ENCODE measurements at places on chromosomes 6 and 20.
A peak's percentile ranks its signal among the peaks of the same experiment; 100 is the strongest.

DNA sequence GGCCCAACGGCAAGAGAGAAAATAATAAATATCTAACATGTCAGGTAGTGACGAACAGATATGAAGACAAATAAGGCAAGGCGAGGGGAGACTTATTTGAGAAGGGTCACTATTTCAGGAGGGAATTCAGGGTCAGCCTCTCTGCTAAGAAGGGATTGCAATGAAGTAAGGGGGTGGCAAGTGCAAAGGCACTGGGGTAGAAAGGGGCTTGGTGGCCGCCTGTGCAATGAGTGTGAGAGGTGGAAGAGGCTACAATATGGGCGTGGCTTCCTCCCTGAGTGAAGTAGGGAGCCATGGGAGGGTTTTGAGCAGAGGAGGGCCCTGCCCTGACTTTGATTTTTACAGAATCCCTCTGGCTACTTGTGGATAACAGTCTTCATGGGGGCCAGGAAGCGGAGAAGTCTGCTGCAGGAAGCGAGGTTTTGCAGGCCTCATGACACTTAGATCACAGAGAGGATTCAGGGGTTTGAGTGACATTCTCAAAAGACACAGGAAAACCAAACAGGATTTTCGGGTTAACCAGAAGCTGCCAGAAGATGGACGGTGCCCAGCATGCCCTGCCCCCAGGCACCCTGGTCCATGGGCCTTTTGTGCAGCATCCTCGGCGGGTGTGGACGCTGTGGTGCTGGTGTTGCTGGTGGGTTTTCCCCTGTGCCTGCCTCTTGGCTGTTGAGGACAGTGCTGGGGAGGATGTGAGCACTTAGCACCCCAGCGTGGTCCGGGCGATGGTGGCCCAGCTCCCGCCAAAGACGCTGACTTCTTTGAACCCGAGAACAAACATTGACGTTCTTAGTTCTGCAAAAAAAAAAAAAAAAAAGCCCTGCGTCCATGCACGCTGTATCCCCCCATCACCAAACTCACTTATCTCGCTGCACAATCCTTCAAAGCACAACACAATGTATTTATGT lies 124.2 kb upstream of the PTPN1 start:
- DNase-seq, result peak; percentile 27

DNA sequence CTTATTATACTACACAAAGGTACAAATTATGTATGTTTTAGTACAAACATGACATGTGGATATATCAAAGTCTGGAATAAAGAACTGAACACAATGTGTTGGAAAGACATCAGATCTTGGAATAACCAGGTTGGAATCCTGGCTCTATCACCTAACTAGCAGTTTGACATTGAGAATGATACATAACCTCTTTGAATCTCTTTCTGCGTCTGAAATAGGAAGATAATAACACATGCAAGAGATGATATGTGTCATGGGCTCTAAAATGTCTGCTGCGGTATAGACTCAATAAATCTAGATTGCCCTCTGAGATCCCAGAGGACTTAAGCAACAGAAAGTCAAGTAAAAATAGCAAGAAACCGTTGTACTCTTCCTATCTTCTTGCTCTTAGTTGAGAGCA lies 66.8 kb upstream of the CCN2 start:
- DNase-seq, result no peak

- DNase-seq, result no peak
Measured at GRCh38 chr6:149050160-149050559, 267.4 kb upstream of the TAB2 start.

DNA sequence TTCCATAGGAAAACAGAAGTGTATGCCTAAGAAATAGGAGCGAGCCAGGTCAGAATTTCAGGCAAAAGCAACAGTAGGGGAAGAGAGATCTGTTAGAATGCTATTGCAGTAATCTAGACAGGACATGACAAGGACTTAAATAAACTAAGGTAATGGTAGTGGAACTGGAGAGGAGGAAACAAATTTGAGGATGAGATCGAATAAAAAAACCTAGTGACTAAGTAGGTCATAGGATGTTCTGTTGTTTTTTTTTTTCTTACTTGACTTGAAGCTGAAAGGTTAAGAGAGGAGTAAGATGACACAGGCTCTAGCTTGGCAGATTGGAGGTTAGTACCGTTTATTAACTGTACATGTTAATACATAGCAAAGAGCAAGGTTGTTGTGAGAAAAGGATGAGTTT lies 28.6 kb downstream of the ORC3 start:
- DNase-seq, result no peak

DNA sequence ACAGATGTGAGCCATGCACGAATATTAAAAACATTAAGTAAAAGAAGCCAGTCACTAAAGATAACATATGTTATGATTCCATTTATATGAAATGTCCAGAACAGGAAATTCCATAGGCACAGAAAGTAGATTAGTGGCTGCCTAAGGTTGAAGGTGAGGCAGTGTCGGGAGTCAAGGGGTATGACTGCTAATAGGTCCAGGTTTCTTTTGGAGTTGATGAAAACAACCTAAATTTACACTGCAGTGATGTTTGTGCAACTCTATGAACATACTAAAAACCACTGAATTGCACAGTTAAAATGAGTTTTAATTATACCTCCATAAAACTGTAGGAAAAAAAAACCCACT lies 14.4 kb downstream of the SRPK1 start:
- DNase-seq, result no peak

DNA sequence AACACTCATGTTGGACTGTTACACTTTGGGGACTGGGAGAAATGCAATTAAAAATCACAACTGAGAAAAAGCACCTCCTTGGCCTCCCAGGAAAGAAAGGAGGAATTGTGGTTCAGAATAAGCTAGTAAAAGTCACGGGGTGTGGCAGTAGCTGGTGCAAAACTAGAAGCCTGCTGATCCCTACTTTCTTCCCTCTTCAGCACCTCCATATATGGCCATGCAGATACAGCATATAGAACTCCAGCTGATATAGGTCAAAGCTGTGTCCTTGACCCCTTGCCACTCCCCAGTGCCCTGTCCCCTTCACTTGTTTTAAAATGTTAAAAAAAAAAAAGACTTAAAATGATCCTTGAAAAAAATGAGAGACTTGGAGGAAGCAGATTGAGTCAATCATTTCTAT lies 5.5 kb upstream of the FLRT3 start:
- no peak for DNase-seq

DNA sequence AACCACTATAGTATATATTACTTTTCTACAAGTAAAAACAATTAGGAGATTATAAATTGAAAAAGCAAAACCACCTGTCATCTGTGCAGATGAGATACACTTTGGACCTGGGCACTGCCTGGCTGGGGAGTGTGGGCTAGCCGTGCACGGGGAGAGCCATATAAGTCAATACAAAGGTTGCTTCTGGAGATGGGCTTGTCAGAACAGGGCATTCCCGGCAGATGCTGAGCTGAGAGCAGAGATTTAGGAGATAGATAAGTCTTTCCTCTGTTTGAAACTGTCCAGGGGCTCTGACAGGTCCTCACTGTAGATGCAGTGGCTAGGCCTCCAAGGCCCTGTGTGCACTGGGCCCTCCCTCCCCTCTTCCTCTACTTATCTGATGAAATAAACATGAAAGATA lies 34.5 kb downstream of the CD164 start:
- no peak for DNase-seq

GRCh38 chr20:19473216-19473921 lies 260.9 kb downstream of the SLC24A3 start:
- no peak for DNase-seq

DNA sequence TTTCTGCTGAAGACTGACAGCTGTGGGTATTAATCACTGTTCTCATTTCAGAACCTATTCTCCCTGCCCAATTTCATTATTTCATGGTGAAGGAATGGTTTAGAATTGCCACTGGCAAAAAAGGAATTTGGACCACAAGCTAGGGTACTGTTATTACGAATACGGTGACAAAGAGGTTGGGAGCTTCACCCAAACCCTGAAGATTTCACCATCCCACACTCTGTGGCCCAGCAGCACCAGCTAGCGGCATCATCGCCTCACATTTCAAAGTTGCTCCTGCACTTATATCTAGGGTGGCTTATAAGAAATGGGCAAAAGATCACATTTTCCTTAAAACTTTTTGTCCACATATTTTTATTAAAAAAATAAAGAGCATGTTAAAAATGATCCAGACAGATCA lies 236.1 kb downstream of the SYNDIG1 start:
- no peak for DNase-seq

- no peak for DNase-seq
Measured at GRCh38 chr6:139080255-139080920, 51.8 kb downstream of the ABRACL start.

DNA sequence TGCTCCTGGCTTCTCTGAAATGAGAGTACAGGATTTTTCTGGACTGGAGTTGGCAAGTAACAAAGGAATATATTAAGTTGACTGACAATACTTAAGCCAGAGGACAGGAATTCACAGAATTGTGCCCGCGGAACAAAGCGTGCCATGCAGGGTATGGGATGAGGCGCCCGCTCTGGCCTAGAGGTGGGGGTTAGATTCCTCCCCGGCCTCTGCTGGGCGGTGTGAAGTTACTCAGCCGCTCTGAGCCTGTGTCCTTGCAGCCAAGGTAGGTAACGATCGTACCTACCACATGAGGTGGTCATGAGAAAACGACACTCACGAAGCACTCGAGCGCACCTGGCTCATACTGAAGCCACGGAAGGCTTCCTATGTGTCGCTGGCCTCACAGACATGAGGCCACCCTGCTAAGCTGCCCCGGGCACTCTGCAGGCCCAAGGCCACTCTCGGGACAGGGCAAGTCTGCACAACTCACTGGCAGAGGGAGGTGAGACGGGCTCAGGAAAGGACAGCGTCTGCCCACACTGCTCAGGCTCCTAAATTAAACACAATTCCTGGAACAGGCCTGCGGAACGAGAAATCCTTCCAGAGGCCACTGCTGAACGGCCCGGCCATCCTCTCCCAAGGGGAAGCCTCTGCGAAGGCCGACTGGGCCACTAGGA lies 70.8 kb downstream of the PSMG4 start:
- no peak for DNase-seq

DNA sequence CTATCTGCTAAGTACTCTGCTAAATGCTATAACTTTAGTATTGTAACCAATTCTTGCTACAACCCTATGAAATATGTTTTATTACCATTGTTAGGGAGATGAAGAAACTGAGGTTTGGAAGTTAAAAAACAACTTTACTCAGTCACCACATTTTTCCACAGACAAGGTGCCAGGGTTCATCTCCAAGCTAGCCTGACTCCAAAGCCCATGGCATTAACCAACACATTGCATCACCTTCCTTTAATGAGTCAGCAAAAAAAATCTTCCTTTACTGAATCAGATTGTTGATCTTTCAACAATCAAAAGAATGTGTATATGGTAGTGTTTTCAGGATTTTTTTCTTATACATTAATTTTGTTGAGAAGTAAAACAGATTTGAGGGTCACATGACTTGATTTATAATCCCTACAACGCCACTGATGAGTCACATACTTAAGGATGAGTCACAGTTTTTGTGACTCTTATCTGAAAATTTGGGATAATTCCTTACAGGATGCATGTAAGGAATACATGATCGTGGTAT lies 41.5 kb downstream of the MAN1A1 start:
- no peak for DNase-seq

DNA sequence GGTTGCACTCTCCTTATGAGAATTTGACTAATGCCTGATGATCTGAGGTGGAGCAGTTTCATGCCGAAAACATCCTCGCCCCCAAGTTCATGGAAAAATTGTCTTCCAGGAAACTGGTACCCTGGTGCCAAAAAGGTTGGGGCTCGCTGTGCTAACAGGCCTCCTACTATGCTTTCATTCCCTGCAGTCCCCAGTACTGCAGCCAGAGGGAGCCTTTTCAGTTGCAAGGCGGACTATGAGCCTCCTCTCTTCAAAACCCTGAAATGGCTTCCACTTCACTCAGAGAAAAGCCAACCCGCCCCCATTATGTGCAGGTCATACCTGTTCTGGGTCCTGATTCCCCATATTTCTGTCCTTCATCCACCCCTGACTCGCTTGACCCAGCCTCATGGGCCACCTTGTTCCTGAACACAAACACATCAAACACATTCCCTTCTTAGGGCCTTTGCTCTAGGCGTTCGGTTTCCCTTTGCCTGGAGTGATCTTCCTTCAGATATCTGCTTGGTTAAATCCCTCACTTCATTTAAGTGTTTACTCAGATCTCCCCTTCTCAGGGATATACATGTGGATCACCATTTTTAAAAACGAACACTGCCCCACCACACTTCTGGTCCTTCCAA lies 173.7 kb downstream of the PHACTR1 start:
- no peak for DNase-seq

- DNase-seq, result no peak
Measured at GRCh38 chr6:73521351-73521985, 636 bp upstream of the EEF1A1 start.

DNA sequence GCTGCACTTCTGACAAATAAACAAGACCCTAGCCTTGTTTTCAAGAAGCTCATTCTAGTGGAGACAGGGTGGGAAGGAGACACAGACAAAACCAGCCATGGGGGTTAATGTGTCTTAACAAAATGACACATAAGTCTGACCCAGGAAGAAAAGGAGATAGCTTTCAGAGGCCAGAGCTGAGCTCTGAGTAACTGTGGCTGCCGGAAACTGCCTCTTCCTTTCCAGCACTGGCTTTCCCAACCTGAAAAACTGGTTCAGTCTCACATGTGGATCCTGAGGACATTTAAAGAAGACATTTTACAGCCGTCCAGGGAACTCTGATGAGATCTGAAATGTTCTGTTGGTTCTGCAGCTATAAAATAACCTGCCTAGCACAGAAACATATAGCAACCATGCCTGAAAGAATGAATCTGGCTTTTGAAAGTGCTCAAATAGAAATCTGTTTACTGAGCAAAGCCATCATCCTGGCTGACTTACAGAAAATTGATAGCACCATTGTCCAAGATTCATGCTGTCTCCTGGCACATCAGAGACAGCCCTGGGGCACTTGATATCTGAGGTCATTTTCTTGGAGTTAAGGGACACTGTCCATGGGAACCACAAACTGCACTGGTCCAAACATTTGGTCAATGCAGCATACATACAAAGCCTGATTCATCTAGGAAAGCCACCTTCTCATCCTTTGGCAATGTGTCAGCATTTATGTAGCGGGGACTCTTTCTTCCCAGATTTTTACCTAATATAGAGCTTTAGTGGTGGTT lies 83.2 kb upstream of the PAX1 start:
- no peak for DNase-seq

DNA sequence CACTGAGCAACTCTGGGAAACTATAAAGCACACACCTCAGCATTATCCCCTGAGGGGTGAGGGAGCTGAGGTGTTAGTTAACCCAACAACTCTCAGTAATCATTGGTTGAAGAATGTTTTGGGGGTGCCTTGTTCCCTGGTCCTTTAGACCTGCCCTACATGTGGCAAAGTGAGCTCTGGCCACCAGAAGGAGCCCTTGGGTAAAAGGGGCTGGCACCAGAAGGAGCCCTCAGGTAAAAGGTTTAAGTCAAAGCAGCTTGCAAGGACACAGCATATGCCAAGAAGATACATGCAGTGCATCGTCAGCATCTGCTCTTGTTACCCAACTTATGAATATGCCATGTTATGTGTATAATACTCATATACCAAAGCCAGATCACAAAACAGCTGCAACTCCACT lies 1081.7 kb downstream of the KIF16B start:
- DNase-seq, result no peak

GRCh38 chr6:54877713-54878317 lies 31.2 kb downstream of the FAM83B start:
- DNase-seq, result no peak

All from activated effector memory CD4-positive, alpha-beta T cell treated with Interleukin-2 at 50 U/mL for 16 hours (primary cell).